ENCODE measurements at places on chromosomes 12 and 14.
A peak's percentile ranks its signal among the peaks of the same experiment; 100 is the strongest.

GRCh38 chr12:103880299-103881142 lies 39.5 kb upstream of the NT5DC3 start:
- DNase-seq = no peak

GRCh38 chr14:89760086-89760485 lies 194.4 kb downstream of the EFCAB11 start:
- no peak for DNase-seq

DNA sequence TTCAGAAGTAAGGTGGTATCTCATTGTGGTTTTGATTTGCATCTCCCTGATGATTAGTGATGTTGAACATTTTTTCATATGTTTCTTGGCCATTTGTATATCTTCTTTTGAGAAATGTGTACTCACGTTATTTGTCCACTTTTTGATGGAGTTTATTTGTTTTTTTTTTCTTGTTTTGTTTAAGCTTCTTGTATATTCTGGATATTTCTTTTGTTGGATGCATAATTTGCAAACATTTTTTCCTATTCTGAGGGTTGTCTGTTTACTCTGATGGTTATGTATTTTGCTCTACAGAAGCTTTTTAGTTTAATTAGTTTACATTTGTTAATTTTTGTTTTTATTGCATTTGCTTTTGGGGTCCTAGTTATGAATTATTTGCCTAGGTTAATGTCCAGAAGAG lies 927.4 kb upstream of the LRFN5 start:
- no peak for DNase-seq

- peak; percentile 55 for DNase-seq
Observed at GRCh38 chr14:96363751-96364336, 518 bp downstream of the GSKIP start.

GRCh38 chr12:121490401-121491281 lies 90.2 kb downstream of the KDM2B start:
- no peak for DNase-seq

GRCh38 chr12:104477510-104478390 lies 21.0 kb downstream of the CHST11 start:
- no peak for DNase-seq

GRCh38 chr14:51444353-51445000 lies 204.4 kb downstream of the TMX1 start:
- no peak for DNase-seq

GRCh38 chr14:52068615-52069306 lies at the start of gene NID2:
Gene NID2, minus strand, starts transcription at chr14:52069059. Its CDS starts 65 bp downstream, at chr14:52068994.
- peak; percentile 73 for DNase-seq

GRCh38 chr14:22735096-22735495 lies 31.4 kb upstream of the OXA1L start:
- DNase-seq = no peak

- no peak for DNase-seq
Observed at GRCh38 chr12:68479261-68479895, 131.3 kb upstream of the RAP1B start.

DNA sequence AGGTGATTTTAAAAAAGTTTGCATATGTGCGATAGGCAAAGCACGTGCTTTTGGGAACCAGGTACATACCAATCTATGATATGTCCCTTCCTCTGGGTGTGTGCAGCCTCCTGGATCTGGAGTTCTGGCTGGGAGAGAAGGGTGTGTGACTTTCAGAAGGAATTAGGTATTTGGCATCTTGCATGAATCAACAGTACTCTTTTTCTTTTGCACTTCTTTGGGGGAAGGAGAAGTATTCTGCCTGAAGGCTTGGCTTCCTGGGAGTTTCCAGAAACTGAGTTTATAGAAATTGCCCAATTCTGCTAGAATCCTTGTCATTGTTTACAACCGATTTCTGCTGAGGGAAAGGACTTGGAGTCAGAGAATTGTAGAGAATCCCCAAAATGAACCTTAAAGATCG lies 2.9 kb upstream of the CLMN start:
- no peak for DNase-seq

- no peak for DNase-seq
Observed at GRCh38 chr14:101198398-101199027, 295.0 kb upstream of the RTL1 start.

GRCh38 chr14:59848671-59849070 lies 21.9 kb downstream of the RTN1 start:
- no peak for DNase-seq

- no peak for DNase-seq
Observed at GRCh38 chr12:88955531-88955930, 375.3 kb upstream of the KITLG start.

DNA sequence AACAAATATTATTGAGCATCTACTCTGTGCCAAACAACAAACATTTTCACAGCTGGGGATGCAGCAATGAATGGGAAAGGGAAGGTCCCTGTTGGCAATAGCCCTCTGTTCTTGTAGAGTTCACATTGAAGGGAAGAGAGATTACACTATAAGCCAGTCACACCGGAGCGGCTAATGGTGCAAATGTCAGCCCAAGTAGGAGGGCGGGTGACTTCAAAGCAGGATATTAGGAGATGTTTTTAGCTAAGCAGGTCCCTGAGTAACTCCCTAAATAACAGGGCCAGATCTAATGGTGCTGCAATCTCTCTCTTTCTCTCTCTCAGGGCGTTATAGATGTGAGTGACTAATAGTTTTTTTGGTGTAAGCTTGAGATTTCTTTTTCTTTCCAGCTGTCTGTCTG lies 30.7 kb downstream of the FLVCR2 start:
- DNase-seq = no peak

GRCh38 chr14:105709281-105710118 lies 183.1 kb downstream of the TMEM121 start:
- DNase-seq = no peak

- DNase-seq = no peak
Observed at GRCh38 chr14:91143862-91144261, 30.0 kb downstream of the DGLUCY start.

DNA sequence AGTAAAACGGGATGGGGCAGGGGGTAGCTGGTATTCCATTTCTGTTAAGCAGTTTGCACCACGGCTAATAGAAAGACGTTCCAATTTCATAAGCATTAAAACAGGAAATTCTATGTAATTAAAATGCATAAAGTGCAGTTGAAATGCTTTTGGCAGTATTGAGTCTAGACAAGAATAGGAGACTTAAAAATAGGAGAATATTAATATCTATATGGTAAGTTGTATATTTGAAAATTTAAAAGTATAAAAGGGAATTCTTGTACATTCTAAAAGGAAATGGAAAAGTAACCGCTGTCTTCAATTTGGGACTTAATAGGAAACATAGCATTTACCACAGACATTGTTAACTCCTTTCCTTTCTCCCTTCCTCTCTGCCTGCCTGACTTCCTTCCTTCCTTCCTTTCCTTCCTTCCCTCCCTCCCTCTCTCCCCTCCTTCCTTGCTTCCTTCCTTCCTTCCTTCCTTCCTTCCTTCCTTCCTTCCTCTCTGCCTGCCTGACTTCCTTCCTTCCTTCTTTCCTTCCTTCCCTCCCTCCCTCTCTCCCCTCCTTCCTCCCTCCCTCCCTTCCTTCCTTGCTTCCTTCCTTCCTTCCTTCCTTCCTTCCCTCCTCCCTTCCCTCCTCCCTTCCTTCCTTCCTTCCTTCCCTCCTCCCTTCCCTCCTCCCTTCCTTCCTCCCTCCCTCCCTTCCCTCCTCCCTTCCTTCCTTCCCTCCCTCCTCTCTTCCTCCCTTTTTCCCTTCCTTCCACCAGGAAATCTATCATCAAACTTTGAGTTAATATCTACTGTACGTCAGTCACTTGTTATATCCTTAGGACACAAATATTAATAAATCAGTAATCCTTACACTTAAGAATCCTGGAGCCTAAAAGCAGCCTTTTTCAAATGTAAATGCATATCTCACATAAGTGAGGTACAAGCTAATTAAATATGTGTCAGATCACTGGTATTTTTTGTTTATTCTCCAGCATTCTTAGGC lies 1049.3 kb downstream of the GALC start:
- DNase-seq = no peak

DNA sequence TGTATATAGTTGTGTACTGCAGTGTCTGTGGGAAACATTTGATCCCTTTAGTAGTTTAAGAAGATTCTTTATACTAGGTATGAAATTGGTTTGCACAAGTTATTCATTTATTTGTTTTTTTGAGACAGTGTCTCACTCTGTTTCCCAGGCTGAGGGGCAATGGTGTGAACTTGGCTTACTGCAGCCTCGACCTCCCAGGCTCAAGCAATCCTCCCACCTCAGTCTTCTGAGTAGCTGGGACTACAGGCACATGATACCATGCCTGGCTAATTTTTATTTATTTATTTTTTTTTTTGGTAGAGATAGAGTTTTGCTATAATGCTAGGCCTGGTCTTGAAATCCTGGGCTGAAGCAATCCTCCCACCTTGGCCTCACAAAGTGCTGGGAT lies 209.4 kb downstream of the RASSF9 start:
- DNase-seq = no peak

DNA sequence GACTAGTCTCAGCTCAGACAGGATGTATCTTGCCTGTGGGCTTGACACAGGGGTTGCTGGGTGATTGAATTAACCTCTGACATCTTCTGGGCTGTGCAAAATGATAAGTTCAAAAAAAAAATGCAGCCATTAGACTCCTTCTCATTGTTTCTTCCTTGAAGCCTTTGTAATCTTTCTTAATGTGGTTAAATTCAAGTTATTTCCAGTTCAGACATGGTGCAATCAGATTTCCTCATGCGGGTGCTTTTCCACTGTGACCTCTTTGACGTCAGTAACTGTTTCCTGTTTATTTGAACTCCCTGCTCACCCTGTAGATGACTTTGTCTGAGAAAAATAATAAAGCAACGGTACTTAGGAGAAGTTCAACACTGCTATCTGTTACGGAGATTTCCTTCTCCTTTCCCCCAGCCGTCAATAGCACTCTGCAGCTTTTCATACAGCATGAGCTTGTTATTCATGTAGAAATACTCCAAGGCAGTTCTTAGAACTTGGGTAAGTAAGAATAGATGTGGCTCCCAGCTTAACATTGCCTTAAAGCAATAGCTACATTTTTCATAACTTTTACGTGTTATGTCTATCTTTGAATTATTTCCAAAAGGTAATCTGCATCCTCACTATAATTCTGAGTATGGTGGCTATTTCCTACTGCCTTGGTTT lies 155.5 kb downstream of the PRKCH start:
- peak; percentile 53 for DNase-seq

DNA sequence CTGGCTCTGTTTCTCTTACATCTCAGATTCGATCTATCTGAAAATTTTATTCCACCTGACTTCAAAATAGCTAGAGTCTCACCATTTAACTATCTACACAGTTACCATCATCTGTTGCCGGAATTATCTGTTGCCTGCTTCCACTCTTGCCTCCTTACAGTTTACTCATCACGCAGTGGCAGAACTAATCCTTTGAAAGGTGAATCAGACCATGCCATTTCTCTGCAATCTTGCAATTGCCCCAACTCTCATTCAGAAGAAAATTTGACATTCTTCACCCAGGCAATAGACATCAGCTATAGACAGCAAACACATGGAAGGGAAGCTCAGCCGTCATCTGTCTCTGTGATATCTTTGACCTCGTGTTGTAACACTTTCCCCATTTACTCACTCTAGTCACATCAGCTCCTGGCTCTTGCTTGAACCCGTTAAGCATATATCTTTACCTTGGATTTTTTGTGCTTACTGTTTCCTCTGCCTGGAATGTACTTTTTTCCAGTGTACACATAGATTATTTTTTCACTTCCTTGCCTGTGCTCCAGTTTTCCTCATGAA lies 85.5 kb downstream of the PDE3A start:
- no peak for DNase-seq

GRCh38 chr14:44778604-44779003 lies 183.1 kb downstream of the KLHL28 start:
- DNase-seq = no peak

GRCh38 chr14:59961518-59962062 lies 41.6 kb downstream of the LRRC9 start:
- no peak for DNase-seq

GRCh38 chr12:127245437-127245836 lies 1021.5 kb upstream of the TMEM132C start:
- DNase-seq = no peak

DNA sequence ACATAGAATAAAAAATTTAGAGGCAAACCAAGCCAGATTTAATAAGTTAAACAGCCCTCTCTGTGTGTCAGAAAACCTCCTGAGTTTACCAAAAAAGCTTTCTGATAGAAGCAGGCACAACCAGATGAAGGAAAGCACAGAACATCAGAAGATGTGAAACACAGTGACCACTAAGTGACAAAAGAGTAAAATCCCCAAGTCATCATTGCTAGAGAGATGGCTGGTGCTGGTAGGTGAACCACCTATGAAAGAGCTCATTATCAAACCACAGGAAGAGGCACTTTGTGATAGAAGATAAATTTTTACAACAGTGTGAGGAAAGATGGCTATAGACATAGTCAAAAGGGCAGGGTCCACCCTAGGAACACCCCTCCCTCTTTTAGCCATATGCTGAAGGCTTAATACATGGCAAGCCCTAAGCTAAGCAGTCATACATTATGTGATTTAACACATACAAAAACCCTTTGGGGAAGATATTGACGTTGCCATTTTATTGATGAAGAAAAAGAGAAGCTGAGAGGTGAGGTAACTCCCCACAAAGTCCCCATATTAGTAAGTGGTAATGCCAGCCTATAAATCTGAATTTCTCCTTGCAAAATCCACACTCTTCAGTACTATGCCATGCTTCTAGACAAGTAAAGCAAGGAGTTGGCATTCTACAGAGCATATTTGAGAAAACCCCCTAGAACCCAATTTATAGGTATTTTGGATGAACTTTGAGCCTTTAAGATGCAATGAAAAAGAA lies 449.9 kb downstream of the LRIG3 start:
- no peak for DNase-seq

DNA sequence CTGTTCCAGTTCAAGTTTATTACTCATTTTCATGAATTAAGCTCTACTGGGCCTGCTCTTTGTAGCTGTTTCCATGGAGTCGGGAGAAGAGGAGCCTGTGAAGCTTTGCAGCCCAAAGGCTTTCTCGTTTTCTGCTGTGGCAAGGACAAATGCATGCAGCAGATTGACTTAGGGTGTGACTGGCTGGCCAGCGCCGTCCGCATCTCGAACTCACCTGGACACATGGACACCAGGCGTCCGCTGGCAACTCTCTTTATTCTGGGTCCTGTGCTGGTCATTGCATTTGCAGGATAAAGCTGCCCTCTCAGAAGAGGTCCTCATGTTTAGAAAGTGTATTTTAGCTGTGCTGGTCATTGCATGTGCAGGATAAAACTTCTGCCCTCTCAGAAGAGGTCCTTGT lies 350.4 kb downstream of the TMEM121 start:
- no peak for DNase-seq

- no peak for DNase-seq
Observed at GRCh38 chr12:27521066-27521465, 2.9 kb upstream of the PPFIBP1 start.

GRCh38 chr12:86666316-86666715 lies 410.1 kb upstream of the MGAT4C start:
- DNase-seq = no peak
